Sigmoid colon (tissue), 7 donors: ENCODE measurements at places on chromosomes 6 and 20. TPM values are rescaled to one million over a fixed set of nuclear protein-coding genes. Genes with fewer than 3 reads are reported as not detected.

CYP24A1 gene
- not detected for total RNA-seq

CD24 gene
- 3.3 TPM for total RNA-seq

TDRD6 gene
- 1.8 TPM for total RNA-seq

TMC2 gene
- total RNA-seq: 0.28 TPM

RGS17 gene
- 0.16 TPM for total RNA-seq

MAK gene
- total RNA-seq: not detected

MAS1L gene
- total RNA-seq: not detected

CST2 gene
- not detected for total RNA-seq

SIRPD gene
- not detected for total RNA-seq

NCOA6 gene
- total RNA-seq: 24.9 TPM

CLPSL1 gene
- not detected for total RNA-seq

PARD6B gene
- 0.83 TPM for total RNA-seq

C20orf204 gene
- 1.1 TPM for total RNA-seq

GGT7 gene
- total RNA-seq: 18.2 TPM

CRISP3 gene
- total RNA-seq: not detected

HRH3 gene
- total RNA-seq: not detected

GHRH gene
- total RNA-seq: not detected

BEND3 gene
- 1.8 TPM for total RNA-seq

PRL gene
- not detected for total RNA-seq

APOBEC2 gene
- 0.71 TPM for total RNA-seq

NKX2-4 gene
- total RNA-seq: not detected

KCNQ5 gene
- total RNA-seq: 2.1 TPM

ACOT13 gene
- total RNA-seq: 11.8 TPM

TBXT gene
- not detected for total RNA-seq

C2 gene
- total RNA-seq: 4.9 TPM

CLDN20 gene
- not detected for total RNA-seq

APCDD1L gene
- total RNA-seq: 1.8 TPM

HTR1E gene
- not detected for total RNA-seq

TBC1D20 gene
- 32.6 TPM for total RNA-seq
